ENCODE measurements at places on chromosomes 2 and 18.

DNA sequence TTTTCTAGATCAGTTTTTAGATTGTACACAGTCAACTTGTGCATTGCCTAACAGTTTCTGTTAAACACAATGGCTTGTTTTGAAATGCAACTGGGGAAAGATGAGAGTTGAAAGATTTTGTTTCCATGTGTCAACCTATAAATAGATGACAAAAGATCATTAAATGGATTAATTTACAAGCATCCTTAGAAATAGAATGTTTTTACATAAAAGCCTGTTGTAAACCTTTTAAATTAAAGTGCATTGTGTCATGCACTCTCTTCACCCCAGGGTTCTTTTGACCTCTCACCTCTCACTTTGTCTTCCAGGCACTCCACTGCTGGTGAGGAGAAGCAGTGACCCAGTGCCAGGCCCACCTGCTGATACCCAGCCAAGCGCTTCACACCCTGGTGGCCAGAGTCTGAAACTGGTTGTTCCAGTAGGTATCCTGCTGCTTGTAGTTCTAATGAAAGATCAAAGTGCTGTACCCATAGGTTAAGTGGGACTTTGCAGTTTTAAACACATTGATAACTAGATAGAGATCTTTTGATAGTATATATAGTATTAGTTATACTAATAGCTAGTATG is 502.1 kb downstream of the PARD3B start:
- no peak for DNase-seq

- DNase-seq: no peak
Observed at GRCh38 chr2:72625366-72625765, 200.5 kb downstream of the EXOC6B start.

DNA sequence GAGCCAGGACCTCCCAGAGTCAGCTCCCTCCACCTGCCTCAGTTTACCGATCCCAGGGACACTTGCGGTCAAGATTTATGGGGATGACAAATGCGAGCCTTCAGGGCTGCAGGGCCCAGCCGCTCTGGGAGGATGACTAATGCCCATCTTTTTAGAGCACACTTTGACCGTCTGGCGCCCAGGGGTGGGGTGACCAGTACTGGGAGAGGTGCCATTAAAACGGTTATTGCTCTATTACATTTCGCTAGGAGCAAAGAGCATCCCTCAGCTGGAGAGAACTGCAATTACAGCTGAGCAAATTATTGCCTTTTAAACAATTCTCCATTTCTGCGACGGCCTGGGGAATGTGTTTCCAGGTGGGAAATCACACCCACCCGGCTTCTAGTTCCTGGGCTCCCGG is 42.6 kb upstream of the HPCAL1 start:
- no peak for DNase-seq

- no peak for DNase-seq
Observed at GRCh38 chr2:159089543-159089942, 121.1 kb downstream of the TANC1 start.

All from activated T-cell treated with anti-CD3 and anti-CD28 coated beads, Interleukin-2, amount 50 U/mL, for 72 hours (primary cell).